NCI-H1105 treated with DMSO at 0.1 percent for 48 hours (cell line): ENCODE measurements at places on chromosomes 6 and 20.

DNA sequence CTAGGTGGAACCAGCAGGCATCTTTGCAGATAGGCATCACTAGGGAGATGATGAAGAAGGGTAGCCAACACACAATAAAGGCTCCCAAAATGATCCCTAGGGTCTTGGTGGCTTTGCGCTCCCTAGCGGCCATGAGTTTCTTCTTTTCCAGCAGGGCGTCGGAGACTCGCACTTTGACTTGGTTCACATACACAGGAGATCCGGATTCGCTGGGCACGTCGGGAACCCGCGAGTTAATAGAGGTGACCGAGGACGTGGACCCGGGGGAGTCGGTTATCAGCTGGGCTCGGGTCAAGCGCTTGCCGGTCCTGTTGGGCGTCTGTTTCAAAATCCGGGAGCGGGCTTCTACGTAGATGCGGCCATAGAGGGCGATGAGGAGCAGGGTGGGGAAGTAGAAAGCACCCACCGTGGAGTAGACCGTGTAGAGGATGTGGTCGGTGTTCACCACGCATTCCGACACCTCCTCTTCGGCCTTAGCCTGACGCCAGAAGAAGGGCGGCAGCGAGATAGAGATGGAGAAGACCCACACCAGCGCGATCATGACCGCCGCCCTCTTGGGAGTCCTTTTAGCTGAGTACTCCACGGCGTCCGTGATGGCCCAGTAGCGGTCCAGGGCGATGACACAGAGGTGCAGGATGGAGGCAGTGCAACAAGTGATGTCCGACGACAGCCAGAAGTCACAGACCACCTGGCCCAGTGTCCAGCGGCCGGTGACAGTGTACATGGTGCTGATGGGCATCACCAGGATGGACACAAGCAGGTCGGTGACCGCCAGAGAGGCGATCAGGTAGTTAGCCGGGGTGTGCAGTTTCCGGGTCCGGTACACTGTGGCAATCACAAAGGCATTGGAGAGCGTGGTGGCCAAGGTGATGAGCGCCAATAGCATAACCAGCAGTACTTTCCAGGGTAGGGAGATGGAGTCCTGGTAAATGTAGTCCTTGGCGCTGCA is 658 bp downstream of the HTR1B start:
- no peak for DNase-seq

DNA sequence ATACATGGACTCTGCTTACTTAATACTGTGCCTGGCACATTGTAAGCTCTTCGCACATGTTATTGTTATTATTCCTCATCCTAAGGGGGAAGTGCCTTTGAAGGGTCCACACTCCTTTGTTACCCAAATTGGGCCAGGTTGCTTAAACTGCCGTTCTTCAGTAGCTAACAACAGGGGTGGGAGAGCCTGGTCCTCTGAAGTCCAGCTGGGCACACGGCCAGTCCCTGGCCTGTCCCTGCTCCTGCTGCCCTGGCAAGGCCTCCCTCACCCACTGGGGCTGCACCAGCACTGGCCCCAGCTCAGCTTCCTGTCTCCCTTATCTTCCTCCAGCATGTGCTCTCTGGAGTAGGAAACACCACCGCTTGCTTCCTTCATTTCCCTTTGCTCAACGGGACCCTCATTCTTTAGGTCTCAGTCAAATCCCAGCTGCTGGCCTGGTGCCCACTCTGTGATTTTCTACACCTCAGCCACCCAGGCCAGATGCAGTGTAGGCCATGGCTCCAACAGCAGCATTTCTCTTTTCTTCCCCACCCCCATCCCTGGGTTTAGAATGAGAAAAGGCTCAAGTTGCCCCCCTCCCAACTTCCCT is 5.5 kb upstream of the PROCR start:
- no peak for DNase-seq

DNA sequence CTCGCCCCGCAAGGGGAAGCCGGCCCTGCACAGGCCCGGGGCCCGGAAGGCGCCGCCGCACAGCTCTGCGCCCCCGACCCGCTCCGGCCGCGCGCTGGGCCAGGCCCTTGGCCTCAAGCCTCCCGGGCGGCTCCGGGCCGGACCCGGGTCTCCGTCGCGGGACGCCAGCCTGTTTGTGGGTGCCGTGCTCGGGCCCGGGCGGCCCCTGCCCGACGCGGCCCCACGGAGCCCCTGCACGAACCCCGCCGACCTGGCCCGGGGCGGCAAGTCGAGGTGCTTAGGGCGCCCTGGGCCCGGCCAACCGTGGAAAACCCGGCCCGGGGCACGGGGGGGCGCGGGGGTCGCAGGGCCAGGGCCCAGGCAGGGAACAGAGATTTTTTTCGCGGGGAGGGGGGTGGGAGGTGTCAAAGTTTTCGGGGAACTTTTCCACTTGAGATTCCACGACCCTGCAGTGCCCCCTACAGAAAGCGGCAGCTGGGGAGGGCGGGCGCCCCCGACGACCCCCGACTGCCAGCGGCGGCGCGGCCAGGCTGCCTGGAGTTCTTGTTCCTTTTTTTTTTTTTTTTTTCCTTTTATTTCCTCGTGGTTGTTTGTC is 805 bp upstream of the STX16 start:
- no peak for DNase-seq

DNA sequence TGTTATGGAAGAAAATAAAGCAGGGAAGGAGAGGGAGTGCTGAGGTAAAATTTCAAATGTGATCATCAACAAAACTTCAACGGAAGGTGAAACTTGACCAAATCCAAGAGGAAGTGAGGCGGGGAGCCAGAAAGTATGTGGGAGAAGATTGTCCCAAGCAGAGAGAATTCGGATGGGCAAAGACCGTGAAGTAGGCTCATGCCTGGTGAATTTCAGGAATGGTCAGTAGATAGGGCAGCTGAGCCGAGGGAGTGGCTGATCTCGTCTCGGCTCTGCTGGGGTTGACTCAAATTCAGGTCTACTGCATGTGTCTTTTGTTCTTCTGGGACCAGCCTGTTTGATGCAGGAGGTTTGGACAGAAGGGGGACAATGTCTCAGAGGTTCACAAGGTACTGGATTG is 7.0 kb upstream of the CSNK2A1 start:
- DNase-seq = no peak

DNA sequence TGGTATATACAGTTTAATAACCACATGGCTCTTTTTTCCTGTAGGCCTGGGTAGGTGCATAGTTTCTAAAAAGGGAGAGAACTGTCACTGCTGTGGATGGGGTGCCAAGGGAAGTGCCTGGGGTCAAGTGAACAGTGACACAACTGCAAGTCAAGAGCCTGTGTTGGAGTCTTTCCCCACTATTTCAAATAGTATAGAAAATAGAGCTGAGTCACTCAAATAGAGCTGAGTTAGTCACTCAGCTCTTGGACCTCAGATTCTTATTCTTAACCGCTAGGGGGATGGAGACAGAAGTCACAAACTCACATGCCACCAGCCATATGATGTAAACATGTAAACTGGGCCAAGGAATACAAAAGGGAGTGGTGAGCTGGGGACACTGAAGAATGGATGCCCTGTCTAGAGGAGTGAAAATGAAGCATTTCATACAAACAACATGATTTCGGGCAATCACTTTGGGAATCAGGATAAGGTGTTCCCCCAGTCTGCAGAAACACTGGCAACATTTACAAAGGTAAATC is 2.1 kb downstream of the NQO2 start:
- DNase-seq = no peak

- DNase-seq = peak; percentile 15
Observed at GRCh38 chr6:34324738-34325444, 67.6 kb downstream of the NUDT3 start.

- DNase-seq = no peak
Observed at GRCh38 chr6:81683912-81684311, 68.6 kb downstream of the TENT5A start.

DNA sequence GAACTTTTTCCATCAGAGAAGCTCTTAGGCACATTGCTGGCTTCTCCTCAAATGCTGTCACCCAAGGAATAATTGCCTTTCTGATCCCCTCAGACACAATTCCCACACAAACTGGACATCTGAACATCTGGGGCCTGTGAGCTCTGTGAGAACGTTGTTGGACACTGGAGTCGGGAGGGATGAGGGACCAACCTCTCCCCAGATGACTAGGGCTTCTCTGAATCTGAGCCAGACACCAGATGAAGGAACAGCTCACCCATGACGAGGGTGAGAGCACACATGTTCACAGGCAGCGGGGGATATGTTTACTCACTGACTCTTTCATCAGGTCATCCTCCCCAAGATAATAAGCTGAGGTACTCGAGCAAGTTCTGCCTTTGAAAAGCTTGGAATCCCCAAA is 283.9 kb upstream of the SUPT3H start:
- no peak for DNase-seq

GRCh38 chr6:88985901-88986300 is 22.5 kb upstream of the RNGTT start:
- DNase-seq = no peak

DNA sequence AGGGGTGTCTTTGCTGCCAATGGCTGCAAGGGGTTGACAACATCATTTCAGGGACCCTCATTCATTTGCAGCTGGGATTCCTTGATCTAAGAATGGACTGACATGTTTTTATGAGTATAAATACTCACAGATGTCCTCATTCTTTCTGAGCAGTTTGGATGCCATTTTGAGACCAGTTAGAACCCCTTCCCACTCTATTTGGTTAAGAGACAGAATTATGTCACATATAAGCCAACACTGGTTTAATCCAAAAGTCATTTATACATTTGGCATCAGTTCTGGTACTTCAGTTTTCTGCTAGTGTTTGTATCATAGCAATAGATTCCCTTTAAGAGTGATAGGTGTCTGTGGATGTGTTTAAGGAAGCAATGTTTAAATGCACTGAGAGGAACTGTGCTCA is 248.8 kb downstream of the SAMD5 start:
- DNase-seq = no peak

DNA sequence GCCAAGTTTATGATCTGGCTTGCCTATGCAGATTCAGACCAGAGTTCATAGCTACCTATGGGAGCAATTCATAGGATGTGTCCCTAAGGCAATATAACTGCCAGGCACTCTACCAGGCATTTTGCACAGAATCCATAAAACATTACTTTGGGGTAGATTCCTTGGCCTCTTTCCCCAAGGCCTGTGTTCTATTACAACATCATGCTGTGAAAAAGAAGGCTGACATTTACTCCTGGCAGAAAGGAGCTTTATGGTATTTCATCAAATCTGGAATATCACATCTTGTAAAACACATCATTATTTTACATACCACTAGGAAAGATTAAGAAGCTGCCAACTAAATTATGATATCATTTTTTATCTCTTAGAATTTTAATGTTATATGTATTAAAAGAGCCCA is 287.0 kb upstream of the MARCKS start:
- DNase-seq = no peak

DNA sequence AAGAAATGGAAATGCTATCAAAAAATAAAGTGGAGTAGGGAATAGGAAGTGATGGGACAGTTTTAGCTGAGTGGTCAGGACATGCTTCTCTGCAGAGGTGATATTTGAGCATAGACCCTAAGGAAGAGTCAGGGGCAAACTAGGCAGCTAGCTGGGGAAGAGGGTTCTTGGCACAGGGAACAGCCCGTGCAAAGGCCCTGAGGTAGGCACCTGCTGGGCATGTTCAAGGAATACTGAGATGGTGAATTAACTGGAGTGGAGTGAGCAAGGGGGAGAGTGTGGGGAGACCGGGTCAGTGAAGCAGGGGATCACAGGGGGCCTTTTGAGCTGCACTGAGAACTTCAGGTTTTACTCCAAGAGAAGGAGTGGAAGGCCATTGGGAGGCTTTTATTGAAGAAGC is 7.5 kb upstream of the SIRPA start:
- no peak for DNase-seq
